Heart left ventricle (tissue), 16 donors: ENCODE measurements at places on chromosomes 2 and 18. TPM values are rescaled to one million over a fixed set of nuclear protein-coding genes. Genes with fewer than 3 reads are reported as not detected.
A peak's percentile ranks its signal among the peaks of the same experiment; 100 is the strongest.

The CYRIA gene
- total RNA-seq, result 5.1 TPM

DNA sequence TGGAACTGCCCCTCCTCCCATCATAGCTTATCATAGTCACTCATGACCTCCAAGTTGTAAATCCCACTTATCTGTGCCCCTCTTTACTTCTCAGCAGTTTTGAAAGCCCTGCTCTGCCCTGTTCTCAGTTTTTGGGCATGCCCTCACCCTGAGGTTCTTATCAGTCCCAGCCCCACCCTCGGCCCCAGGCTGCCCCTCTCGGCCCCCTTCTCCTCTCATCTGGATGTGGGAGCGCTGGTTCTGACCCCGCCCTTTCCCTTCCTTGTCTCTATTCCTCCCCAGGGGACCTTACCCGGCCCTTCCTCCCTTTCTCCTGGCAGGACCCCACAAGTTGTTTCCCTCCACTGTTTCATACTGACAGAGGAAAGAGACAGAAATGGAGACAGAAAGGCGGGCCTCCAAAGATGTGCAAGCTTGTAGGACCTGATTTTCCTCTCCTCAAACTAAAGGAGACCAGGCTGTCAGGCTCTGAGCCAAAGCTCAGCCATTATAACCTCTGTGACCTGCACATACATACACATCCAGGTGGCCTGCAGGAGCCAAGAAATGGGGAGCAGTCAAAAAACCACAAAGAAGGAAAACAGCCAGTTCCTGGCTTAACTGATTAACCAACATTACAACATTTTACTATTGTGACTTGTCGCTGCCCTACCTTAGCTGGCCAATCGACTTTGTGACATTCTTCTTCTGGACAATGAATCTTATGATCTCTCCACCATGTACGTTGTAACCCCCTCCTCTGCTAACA is 171.0 kb upstream of the HS6ST1 start:
- no peak for DNase-seq
- no peak overlapping the region for H3K4me3 ChIP-seq
- H3K27me3 ChIP-seq, result no peaks in the 10 kb centered on the region
- H3K27ac ChIP-seq, result no peak overlapping the region
- peaks cover 8% of the 10 kb centered on the region for H3K4me1 ChIP-seq

- H3K36me3 ChIP-seq, result no peaks in the 10 kb centered on the region
- peaks cover 28% of the 10 kb centered on the region for H3K4me1 ChIP-seq
- peak overlapping the region; percentile 15 for H3K4me3 ChIP-seq
- DNase-seq, result no peak
Observed at GRCh38 chr2:24919037-24919505, 966 bp downstream of the ADCY3 start.

The TUBA3E gene
- total RNA-seq, result 5.4 TPM

DNA sequence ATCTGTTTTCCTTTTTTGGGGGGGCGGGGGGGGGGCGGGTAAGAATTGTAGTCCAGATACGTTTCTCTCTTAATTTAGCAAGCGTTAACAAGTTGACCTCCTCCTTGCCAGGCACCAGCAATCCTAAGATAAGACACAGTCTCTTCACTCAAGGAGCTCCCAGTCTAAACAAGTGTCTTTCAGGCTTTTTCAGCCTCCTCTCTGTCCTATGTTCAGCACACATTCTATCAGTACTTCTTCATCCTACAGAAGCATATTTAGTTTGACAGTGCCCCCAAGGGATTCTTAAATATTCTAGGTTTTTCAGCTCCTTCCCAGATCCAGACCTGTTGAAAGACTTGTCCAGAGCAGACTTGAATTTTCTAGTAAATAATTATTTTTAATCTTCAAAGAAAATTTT is 2.7 kb downstream of the PPP1CB start:
- no peaks in the 10 kb centered on the region for H3K36me3 ChIP-seq
- peaks cover 54% of the 10 kb centered on the region for H3K4me1 ChIP-seq
- H3K27me3 ChIP-seq, result no peaks in the 10 kb centered on the region
- peak overlapping the region; percentile 92 for H3K4me3 ChIP-seq
- peak overlapping the region; percentile 21 for H3K27ac ChIP-seq

GRCh38 chr2:143762176-143762928 is 633.1 kb downstream of the ARHGAP15 start:
- no peak overlapping the region for H3K4me3 ChIP-seq
- H3K36me3 ChIP-seq, result no peaks in the 10 kb centered on the region
- no peaks in the 10 kb centered on the region for H3K4me1 ChIP-seq
- H3K27ac ChIP-seq, result no peak overlapping the region
- no peak for DNase-seq
- H3K27me3 ChIP-seq, result no peaks in the 10 kb centered on the region

The NTSR2 gene
- not detected for total RNA-seq
